ENCODE measurements at places on chromosomes 6 and 20. TPM values are rescaled to one million over a fixed set of nuclear protein-coding genes. Genes with fewer than 3 reads are reported as not detected.

GRCh38 chr20:10007747-10008146, 27.0 kb upstream of the ANKEF1 start:
- H3K4me1 ChIP-seq: no peaks in the 10 kb centered on the region
- DNase-seq: no peak
- H3K27me3 ChIP-seq: peaks cover 10% of the 10 kb centered on the region
- H3K27ac ChIP-seq: no peak overlapping the region

DNA sequence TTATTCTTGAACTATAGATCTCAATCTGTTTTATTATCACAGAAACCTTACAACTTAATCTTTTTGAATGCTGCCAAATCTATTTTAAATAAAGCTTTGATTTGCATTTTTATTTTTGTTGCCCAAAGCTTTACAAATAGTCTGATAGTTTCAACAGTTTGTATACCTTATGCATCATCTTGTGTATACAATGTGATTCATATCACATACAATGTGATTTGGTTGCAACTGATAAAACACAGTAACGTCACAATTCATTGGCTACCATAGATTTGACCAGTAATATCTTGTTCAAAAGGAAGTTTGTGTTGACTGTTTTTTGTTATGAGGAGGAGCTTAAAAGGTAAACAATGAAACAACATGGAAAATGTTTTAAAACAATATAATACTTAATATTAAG, 110.9 kb downstream of the EYA4 start:
- no peak for DNase-seq
- peaks cover 2% of the 10 kb centered on the region for H3K27me3 ChIP-seq
- H3K4me1 ChIP-seq: no peaks in the 10 kb centered on the region
- no peak overlapping the region for H3K4me3 ChIP-seq
- H3K36me3 ChIP-seq: no peaks in the 10 kb centered on the region
- H3K27ac ChIP-seq: no peak overlapping the region

DNA sequence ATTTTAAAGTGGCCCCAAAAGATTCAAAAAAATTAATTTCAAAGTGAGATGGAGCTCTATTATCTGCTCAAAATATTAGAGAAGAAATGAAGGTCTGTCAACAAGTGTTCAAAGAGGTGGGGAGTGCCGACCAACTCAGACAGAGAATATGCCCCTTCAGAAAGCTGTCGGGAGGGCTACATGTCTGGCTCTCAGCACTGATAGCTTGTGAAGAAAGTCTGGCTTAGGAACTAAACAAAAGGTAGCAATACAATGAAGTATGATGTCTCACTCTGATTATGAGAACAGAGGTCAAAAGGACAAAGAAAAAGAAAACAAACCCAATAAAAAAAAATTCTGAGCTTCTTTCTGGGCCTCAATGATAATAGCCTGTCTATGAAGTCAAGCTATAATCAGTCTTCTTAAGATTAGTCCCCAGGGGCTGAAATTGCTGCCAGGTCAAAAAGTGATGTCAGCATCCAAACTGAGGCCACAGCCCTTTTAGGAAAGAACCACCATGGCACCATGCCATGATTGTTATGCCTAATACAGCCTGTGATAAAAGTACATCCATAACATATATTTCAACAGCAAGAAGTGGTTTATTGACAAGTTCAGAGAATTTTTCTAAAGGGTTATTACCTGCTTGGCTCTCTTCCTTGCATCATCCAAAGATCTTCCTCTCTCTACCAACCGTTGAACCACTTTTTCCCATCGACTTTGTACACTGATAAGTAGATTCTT, 150.9 kb downstream of the DST start:
- peaks cover 2% of the 10 kb centered on the region for H3K36me3 ChIP-seq

DNA sequence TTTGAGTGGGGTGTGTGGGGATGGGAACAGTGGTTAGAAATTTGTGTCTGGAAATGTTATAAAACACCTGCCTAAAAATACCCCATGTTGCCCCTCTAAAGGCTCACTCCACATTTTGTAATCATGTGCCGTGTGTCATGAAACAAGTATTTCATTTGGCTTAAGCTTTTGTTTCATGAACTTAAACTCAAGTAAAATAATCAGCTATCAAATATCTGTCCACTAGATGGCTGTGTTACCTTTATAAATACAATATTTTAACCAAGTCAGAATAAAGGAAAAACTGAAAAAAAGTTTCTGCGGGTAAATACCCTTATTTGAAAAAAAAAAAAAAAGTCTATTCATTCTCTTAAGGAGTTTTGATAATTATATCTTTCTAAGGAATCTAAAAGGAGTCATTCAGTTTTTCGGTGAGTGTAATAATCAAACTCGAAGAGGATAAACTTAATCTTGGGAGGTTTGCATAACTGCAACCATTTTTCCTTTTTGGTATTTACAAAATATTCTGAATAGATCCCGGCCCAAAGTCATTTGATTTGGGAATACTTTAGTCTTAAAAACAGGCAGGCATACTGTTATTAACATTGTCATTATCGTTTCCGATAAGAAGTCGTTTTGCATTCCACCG, 29.9 kb upstream of the MTRF1L start:
- peaks cover 15% of the 10 kb centered on the region for H3K27me3 ChIP-seq
- H3K27ac ChIP-seq: no peak overlapping the region

- peaks cover 28% of the 10 kb centered on the region for H3K36me3 ChIP-seq
- no peaks in the 10 kb centered on the region for H3K27me3 ChIP-seq
- no peaks in the 10 kb centered on the region for H3K4me1 ChIP-seq
- no peak overlapping the region for H3K27ac ChIP-seq
- no peak for DNase-seq
- H3K4me3 ChIP-seq: no peak overlapping the region
Observed at GRCh38 chr6:116159782-116160524, 34.0 kb upstream of the COL10A1 start.

DNA sequence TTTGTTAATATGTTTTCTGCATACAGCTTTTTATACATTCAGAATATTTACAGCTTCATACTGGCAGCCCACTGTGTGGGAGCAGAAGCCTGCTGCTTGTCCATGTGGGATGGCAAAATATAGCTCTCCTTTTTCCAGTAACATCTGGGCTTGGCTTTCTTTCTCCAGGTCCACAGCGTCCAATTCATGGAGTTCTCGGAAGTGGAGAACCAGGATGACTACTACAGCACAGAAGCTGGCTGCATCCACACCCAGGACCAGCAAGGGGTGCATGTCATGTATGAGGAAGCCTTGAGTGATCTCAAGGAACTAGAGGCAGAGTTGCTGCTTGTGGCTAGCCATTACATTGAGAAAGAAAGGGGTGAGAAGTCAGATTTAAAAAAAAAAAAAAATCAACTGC, 143.1 kb downstream of the CD164 start:
- DNase-seq: no peak
- H3K4me1 ChIP-seq: peaks cover 15% of the 10 kb centered on the region
- H3K36me3 ChIP-seq: no peaks in the 10 kb centered on the region

The PREP gene
- total RNA-seq: 42.3 TPM

The SLCO4A1 gene
- total RNA-seq: 40.5 TPM

The ENPP5 gene
- total RNA-seq: 0.16 TPM

The PKHD1 gene
- 0.04 TPM for total RNA-seq

The C6orf163 gene
- total RNA-seq: 1.5 TPM

All from activated CD4-positive, alpha-beta T cell treated with anti-CD3 and anti-CD28 coated beads for 36 hours (primary cell).